ENCODE measurements at places on chromosomes 4 and X.

DNA sequence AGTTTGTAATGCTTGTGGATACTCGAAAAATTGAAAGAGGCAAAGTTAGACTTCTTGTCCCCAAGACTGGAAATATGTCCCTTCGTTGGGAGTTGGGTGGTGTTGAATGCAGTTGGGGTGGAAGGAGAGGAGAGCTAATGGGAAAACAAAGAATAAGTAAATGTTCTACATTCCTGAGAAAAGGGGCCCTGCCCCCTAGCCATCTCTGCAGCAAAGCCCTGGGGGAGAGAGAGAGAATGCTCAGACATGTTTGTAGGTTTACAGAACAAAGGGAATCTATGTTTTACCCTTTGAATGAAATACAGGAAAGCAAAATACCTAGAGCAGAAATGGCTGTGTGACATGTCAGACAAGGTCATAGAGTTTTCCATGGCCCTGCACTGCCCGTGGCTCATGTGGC, 88.1 kb downstream of the RASL11B start:
- DNase-seq = no peak

DNA sequence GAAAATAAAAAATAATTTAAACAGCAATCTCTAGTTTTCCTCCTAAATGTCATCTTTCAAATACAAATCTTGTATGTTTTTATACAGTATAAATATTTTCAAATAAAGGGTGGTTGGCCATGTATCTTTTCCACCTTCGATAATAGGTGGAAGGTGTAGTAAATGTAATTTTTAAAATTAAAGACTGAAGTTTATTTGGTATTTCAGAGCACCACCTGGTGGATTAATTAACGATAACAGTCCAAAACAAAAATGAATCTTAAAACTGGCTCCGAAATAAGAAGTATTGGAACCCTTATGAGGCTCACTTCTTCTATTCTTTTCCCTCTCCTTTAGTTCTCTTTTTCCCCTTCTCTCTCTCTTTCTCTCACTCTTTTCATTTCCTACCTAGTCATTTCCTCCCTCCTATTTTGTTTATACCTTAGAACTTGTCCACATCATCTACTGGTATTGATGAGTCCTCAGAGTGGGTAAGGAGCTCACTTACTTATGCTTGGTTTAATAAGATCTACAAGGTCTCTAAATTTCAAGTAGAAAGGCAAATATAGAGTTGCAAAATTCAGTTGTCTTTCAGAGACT, 82.9 kb upstream of the EXOC1L start:
- no peak for DNase-seq

DNA sequence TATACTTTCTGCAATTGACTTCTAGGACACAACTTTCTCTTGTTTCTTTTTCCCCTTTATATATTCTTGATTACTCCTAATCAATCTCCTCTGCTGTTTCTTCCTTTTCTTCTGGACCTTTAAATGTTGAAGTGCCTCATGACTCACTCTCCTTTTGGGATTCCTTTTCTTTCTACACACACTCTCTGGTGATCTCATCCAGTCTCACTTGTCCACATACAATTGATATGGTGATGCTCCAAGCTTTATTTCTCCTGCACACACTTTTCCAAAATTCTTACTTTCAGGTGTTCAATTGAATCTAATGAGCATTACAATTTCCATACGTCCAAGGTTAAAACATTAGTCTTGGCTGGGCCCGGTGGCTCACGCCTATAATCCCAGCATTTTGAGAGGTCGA, 794.8 kb upstream of the EPHA5 start:
- no peak for DNase-seq

GRCh38 chrX:97387004-97387403, 503.3 kb downstream of the RPA4 start:
- no peak for DNase-seq

DNA sequence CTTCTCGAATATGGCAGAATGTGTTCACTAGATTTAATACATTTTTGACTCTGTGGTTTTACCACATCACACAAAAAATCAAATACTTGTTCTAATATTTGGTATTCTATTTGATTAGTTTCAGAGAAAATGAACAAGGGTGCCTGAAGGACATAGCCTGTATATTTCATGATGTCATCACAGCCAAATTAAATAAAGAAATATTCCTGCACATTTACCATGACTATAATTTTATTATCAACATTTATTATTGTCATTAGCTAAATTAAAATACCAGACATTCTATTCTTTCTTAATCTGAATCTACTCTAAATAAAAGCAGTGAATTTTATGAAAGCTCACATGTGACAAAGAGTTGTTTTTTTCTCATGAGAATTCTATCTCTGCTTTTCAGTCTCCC, 980.5 kb downstream of the PCDH18 start:
- no peak for DNase-seq

- DNase-seq = no peak
These were observed 6.2 kb downstream of the CD99 start for GRCh38 chrX:2697306-2697705.

- DNase-seq = peak; percentile 47
These were observed 28.6 kb downstream of the HADH start for GRCh38 chr4:108018040-108018883.

- peak; percentile 53 for DNase-seq
These were observed 45.2 kb downstream of the TRIM2 start for GRCh38 chr4:153249199-153250041.

DNA sequence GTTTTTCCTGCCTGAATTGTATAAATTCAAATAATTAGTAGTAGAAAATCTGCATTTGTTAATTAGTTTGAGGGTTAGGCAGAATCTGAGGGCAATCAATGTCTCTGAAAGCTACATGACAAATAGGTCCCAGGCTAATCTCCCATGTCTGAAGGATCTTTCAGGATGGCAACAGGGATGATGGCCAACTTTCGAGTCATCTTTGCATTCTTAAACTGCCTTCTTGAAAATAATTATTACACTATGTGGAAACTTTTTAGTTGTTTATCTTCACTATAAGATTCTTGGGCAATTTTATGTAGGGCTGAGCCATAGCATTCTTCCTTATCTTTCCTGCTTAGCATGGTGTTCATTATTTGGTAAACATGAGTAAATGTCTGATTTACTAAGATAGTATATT, 490.3 kb upstream of the EPHA5 start:
- no peak for DNase-seq

DNA sequence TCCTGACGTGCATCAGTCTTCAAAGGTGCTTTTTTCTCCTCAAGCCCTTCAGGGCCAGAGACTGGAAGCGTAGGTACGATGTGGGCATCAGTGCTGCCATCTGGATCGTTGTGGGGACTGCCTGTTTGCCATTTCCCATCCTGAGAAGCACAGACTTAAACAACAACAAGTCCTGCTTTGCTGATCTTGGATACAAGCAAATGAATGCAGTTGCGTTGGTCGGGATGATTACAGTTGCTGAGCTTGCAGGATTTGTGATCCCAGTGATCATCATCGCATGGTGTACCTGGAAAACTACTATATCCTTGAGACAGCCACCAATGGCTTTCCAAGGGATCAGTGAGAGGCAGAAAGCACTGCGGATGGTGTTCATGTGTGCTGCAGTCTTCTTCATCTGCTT, 15.7 kb downstream of the P2RY10 start:
- DNase-seq = no peak

- no peak for DNase-seq
These were observed 89.4 kb upstream of the PPP2R3B start for GRCh38 chrX:475926-476723.

DNA sequence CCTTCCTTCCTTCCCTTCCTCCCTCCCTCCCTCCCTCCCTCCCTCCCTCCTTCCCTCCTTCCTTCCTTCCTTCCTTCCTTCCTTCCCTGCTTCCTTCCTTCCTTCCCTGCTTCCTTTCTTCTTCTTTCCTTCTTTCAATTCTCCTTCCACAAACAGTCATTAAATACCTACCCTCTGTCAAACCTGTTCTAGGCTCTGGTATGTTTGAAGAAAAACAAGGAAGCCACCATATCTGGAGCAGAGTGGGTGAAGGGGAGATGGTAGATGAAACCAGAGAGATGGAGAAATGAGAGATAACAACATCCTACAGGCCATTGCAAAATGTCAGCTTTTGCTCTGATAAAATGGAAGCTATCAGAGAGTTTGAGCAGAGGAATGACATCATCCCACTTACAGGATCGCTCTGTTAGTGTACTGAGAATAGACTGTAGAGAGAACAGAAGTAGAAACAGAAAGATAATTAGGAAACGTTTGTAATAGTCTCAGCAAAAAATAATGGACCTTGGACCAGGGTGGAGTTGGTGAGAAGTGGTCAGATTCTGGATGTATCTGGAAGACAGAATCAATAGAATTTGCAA, 334.0 kb downstream of the STIM2 start:
- no peak for DNase-seq

GRCh38 chr4:9970399-9971011, 50.8 kb downstream of the SLC2A9 start:
- no peak for DNase-seq

All from T1000 (cell line).